ENCODE measurements at places on chromosomes 4 and X.

GRCh38 chr4:65719635-65720034 is 49.3 kb upstream of the EPHA5 start:
- no peak for DNase-seq

DNA sequence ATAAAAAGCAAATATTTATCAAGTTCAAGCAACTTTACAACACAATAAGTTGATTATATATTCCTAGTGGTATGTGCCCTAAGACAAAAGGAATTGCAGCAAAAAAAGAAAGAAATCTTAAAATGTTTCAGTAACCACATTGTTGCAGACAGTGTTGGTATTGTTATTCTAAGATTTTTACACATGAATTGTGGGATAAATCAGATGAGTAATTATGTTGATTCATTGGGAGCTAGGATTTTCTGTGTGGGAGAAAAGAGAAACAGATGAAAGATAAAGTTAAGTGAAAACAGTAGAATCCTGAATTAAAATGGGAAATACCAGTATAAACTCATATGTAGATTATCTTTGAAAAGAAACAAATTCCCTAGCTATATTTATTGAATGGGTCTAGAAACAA is 362.4 kb downstream of the PPP3CA start:
- DNase-seq = peak; percentile 93

- DNase-seq = peak; percentile 36
These were observed 100.8 kb upstream of the EOLA2 start for GRCh38 chrX:150038986-150039599.

DNA sequence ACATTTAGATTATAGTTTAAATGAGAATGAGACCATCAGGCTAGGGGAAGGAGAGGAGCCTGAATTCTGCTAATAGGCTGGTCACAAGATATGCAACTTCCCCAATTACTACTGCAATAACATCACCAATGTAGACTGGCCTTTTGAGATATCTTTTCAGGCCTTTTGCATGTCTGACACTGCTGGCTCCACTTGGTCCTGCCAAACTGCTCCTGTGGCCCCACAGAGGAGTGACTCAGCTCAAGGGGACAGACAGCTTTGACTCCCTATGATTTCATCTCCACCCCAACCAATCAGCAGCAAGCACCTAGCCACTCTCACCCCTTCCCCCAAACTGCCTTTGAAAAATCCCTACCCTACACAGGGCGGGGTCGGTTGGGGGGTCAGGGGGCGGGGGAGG is 22.8 kb downstream of the GPRIN3 start:
- no peak for DNase-seq

DNA sequence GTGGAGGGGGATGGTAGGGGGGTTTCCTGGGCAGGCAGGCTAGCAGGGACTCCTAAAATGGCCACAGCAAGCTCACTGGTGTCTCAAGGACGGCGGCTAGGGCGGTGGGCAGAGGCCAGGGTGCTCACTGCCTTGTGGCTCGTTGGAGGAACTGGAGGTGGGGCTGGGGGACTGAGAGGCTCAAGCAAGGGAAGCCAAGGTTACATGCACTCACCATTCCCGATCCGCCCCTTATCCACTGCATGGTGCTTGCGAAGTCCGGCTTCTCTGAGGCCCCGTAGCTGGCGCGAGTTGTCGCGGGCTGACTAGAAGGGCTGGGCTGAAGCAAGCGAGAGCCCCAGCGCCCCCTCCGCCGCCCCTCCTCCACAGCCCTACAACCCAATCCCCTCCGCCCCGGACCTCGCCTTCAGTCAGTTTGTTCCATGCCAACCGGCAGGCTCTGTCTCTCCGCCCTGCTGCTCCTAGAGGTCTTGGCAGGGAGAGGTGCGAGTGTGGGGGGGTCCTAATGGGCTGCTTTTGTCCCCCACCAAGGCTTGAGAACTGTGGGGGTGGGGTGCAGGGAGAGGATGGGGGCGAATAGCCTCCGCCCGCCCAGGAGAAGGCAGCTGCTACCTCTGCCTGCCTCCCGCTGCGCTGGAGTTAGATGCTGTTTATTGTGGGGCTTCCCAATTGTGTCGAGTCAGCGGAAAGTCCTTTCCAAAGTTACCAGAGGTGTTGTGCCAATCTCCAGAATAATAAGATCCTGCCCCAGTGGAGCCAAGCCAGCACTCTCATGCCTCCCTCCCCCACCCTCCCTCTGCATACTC is at the start of gene ARHGEF9:
Gene ARHGEF9 (minus strand): TSS at position 313 of the 806 bp plus-strand sequence. CDS start 69 bp downstream, at position 244.
- DNase-seq = no peak

GRCh38 chr4:150098214-150098613 is 20.0 kb downstream of the DCLK2 start:
- peak; percentile 62 for DNase-seq

DNA sequence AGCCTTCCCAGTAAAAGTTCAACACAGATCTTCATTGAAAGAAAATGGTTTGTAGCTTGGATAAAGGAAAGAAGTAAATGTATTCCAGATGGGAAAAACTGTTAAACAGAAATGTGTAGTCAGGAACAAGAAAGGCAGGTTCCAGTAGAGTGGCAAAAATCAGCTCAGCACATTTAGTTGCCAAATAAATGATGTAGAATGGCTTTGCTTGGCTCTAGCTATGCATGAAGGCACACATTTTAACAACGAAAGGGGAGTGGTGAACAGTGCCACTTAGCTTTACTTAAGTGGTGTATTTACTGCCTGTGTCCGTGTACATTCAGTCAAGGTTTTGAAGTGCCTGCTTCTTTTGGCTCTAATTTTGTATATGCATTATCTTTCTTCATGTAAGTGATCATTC is 644.5 kb upstream of the ATOH1 start:
- DNase-seq = no peak

DNA sequence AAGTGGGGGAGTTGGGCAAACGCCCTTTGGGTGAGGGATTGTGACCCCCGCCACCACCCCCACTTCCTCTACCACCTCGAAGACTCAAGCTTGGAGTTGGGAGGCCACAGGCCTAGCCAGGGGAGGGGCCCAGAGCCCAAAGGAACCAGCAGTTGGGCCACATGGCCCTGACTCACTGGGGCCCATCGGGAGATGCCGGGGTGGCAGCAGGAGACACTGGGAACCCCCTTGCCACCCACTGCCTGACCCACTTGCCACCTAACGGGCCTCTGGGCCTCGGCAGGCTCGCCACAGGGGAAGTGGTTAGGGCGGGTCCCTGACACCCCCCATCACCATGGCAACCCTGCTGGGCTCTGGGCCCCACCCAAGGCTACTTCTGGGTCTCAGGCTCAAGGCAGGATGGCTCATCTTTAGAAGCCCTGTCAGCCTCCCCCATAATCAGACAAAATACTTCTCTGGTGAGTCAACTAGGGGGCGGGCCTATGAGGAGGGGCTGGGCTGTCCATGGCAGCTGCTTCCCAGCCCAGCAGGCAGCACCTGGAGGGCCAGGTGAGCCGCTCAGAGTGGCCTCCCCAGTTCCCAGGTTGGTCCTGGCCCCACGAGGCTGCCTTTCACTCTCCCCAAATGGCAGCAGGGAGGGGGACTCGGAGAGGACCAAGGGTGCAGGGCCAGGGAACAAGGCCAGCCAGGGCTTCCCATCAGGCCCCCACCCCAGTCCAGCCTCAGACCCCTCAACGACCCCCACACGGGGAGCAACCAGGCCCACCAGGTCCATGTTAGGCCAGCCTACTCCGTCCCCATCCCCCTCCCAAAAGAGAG is 5.6 kb downstream of the FLNA start:
- DNase-seq = peak; percentile 81

DNA sequence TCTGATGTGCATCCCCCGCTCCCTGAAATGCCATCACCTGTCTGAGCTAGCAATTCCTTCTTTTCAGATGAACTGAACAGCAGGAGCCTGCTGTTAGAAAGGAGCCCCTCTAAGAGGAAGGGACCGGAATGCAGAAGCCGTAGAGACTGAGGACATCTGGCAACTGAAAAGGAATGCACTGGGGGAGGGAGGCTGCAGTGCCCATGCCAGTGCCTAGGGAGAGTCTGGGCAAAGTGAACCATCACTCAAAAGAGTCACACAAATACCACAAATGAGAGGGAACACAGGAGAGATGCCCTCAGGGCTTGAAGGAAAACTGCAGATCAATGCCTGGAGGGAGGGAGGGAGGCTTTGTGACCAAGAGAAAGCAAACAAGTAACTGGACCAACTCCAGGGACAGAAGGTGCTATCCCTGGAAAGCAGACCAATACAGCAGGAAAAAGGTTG is 93.9 kb upstream of the CBR4 start:
- no peak for DNase-seq

GRCh38 chr4:184826691-184827270 is 1.0 kb upstream of the ACSL1 start:
- no peak for DNase-seq

All from astrocyte (in vitro differentiated cells and primary cell).